ENCODE measurements at places on chromosomes 7 and 10. TPM values are rescaled to one million over a fixed set of nuclear protein-coding genes. Genes with fewer than 3 reads are reported as not detected.

The KCND2 gene
- total RNA-seq = not detected

The FAM237B gene
- not detected for total RNA-seq

The DKK1 gene
- not detected for total RNA-seq

DNA sequence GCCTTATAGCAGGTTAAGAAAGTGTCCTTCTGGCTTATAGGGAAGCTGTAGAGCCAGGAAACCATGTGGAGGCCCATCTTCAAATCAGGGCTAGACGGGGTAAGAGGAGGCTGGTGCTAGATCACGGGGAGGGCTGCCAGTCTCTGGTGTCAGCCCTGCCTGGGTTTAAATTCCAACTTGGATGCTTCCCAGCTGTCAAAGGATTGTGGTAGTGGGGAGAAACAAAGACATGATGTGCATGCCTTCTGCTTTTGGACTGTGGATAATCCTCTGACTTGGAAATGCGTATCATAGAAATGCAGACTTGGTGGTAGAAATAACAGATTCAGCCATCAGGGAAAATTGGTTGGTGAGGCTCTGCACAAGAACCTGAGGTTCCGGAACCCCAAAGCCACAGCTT, 325.6 kb downstream of the PHTF2 start:
- no peak for DNase-seq

GRCh38 chr7:131649879-131650278, 93.5 kb upstream of the PODXL start:
- no peak for DNase-seq

DNA sequence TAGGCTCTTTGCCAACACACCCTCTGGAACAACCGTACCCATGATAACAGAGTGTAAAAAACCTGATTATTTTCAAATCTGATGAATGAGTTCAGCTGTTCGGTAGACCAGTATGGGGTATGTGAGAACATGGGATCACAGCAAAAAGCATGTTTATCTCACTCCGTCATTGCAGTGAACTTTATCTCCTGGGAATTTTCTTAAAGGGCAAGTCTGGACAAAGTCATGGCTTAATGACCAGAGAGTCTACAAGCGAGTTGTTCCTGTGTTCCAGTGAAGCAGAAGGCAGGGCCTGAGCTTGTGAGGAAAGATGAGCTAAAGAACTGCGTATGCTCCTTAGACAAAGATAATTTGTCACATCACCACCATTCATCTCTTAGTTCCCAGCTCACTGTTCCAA, 219.7 kb downstream of the TRIL start:
- DNase-seq = no peak

- DNase-seq = no peak
These were observed 19.1 kb upstream of the PARP12 start for GRCh38 chr7:140081774-140082425.

DNA sequence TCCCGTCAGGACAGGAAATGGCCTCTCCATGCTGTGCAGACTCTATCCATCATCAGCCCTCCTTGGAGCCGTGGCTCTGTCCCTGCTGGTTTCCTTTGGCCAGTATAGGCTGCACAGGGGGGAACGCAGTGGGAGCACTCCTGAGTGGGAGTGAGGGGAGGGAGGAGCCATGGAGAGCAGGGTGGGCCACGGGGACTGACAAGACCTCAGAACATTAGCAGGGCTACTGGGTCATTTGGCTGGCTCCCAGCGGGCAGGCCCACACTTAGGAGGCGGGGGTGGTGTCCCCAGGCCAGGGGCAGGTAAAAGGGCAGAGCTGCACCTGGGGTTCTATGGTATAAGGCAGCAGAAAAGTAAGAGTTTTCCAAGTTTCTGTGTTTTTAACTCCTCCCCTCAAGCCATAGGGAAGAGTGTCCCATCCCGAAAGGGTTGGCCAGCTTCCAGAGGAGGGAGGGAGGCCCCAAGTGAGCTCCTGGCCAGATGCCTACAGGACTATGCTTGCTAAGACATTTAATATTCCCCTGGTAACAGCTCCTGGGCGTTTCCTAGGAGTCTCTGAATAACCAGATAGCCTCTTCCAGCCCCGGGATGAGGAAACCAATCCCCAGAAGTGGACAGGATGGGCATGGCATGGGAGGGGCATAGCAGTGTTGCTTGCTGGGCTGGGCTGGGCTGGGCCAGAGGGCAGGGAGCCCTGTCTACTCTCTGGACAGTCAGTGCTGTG, 5.5 kb upstream of the OPN4 start:
- DNase-seq = no peak

DNA sequence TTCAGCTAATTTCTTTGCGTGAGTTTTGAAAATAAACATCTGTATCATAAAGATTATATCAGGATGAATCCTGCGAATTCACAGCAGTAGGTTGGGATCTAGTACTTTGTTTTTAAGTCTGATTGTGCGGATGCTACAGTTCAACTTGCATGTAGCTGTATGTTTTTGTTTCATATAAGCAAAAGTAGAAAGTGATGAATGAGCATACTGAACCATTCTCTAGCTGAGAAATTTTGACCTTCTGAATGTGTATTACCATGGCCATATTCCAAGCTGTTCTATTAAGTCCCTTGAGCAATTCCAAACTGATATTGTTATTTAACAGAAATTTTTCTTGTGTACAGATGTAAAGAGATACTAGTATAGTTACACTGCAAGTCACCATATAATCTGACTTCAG, 358.8 kb upstream of the MEOX2 start:
- DNase-seq = no peak

GRCh38 chr7:130672146-130672545, 3.6 kb upstream of the COPG2 start:
- no peak for DNase-seq

GRCh38 chr10:68096913-68097516, 12.3 kb upstream of the MYPN start:
- DNase-seq = peak; percentile 52

DNA sequence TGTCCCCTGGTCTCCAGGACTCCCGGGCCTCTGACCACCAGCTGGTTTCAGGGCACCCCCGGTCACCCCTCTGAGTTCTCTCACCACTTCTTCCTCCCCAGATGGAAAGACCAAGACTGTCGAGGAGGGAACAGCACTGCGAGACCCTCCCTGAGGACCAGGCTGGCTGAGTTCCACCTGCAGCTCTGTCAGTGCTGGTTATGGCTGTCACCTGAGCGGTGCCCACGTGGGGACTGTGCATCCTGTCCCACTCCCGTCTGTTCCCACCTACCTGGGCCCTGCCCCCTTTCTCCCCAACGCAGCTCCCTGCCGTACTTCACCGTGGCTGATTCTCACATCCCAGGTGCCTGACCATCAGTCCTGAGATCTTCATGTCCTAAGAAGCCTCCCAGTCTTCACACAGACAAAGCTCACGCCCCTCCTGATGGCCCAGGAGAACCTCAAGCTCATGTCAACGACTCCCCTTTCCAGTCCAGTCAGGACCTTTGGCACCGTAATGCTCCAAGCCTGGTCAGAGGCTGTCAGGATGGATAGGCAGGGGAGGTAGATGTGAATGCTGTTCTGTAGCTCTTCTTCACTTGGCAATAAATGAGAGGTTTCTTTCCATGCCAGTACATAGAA, 159.7 kb downstream of the USP6NL start:
- no peak for DNase-seq

DNA sequence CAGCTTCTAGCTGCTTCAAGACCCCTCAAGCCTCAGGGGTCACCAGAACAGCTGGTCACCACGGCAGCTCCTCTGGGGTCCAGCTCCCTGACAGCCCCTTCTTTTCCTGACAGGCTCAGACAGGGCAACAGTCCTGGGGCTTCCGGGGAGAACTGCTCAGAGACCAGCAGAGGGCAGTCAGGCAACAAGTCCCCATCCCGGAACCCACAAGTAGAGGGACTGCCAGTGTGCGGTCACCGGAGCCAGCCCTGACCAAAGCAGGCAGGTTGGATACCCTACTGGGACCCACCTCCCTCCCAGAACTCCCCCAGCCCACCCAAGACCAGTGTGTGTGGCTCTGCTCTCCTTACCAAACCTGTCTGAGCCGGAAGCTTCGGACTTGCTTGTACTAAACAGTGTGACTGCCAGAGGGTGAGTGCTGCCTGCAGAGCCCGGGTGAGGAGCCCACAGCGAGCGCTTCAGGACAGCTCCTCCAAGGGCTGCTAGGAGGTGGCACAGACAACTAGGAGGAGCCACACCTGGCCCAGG, 40.3 kb downstream of the YKT6 start:
- DNase-seq = peak; percentile 90

GRCh38 chr10:93707623-93708022, 5.2 kb upstream of the FRA10AC1 start:
- no peak for DNase-seq

GRCh38 chr7:158322616-158323530, 264.8 kb downstream of the PTPRN2 start:
- DNase-seq = no peak

GRCh38 chr10:77160679-77161078, 476.9 kb downstream of the KCNMA1 start:
- no peak for DNase-seq

DNA sequence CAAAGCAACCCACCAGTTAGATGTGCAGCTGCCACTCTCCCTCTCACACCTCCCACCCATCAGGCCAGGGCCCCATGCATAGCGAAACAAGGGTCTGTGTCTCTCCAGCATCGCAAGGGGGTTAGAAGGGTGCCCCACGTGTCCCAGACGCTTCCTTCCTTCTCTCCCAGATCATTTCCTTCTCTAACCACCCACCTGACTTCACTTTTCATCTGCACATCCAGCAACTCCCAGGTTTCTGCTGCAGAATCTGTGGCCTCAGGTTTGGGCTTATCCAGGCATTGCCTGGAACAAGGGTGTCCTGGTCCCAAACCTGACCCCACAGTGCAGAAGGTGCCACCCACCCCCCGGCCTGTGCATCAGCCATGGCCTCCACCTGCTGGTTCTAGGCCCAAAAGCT, 14.4 kb downstream of the PDIA4 start:
- DNase-seq = no peak

DNA sequence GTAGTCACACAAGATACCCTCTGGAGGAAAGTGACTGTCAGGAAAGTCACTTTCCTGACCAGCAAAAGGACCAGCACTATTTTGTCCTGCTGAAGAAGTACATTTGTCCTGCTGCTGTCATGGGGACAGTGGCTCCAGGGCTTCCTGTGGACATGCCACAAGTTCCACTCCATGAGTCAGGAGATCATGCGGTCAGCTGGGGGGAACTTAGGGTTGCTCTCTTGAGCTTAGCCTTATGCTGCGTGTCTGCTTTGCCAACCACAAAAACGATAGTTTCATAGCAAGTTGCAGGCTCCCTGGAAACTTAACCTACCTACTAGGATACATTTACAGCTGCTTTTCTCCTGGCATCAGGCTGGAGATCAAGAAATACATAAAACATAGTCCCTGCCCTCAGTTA, 19.8 kb upstream of the ALOX5 start:
- no peak for DNase-seq

GRCh38 chr10:98340261-98340939, 72.4 kb upstream of the LOXL4 start:
- DNase-seq = no peak

DNA sequence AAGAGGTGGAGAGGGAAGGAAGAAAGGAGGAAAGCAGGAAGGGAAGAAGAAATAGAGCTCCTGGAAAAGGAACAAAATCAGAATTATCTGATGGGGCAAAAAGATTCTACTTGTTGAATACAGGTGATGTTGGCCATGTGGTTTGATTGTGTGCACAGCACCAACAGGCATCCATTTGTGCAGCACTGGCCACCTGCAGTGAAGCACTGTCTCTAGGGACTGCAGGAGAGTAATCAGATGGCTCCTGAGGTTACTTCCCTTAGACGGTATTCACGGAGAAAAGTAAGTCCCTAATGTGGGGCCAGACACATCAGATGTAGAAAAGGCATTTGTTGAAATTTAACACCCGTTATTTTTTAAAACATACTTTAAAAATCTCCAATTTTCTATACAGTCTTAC, 135.3 kb upstream of the VIPR2 start:
- DNase-seq = no peak

- peak; percentile 78 for DNase-seq
These were observed 17.1 kb downstream of the ARHGAP21 start for GRCh38 chr10:24706479-24707118.

DNA sequence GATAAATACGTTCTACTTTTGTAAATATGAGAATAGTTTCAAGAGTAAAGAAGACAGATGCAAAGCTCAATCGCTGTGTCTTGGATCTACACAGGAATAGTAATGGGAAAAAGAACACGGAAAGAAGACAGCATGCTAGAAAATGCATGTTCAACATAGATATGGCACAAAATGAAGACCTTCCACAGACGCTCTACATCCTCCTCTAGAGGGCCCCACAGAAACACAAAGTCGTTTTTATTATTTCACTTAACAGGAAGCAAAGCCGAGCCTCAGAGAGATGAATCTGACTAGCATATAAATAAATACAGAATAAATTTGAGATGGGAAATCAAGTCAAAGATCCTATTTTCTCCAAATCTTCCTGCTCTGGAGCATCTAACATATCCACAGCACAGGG, 292.6 kb downstream of the PARD3 start:
- DNase-seq = no peak

GRCh38 chr10:116636976-116637375, 16.2 kb downstream of the PNLIPRP2 start:
- DNase-seq = no peak

DNA sequence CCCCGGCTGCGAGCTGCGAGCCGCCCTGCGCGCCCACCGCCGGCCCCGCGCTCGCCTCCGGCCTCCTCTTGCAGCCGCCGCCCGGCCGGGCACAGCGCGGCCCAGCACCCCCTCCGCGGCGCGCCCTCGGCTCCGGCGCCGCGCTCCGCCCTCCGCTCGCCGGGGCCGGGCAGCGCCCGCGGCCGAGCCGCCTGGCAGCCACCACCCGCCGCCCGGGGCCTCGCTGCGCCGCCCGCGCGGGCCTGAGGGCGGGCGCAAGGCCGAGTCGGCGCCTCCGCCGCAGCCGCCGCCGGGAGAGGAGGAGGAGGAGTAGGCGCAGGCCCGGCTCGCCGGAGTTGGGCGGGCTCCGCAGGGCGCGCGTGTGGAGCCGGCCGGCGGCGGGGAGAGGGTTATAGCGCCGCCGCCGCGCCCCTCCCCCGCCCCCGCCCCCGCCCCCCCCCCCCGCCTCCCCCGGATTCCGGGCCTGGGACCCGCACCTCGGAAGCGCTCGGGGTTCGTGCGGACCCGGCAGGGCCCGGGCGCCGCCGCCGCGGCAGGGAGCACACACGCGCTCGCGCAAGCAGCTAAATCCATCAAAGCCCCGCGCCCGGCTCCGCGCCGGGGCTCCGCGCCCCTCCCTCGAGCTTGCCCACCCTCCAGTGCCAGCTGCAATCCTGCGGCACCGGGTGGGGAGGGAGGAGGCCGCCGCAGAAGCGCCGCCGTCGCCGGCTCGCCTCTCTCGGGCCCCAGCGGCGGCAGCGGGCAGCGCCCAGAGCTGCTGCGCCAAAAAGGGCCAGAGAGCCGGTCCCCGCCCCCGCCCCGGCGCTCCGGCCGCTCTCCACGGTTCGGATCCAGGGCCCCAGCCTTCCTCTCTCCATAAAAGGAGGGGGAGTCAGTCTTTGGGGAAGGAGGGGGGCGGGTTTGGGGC, at the start of gene PDGFA:
Gene PDGFA (minus strand): TSS at position 363 of the 907 bp plus-strand sequence. CDS start 845 bp downstream, outside the sequence.
- DNase-seq = peak; percentile 73

GRCh38 chr7:124785994-124786393, 20.4 kb upstream of the GPR37 start:
- no peak for DNase-seq

- DNase-seq = no peak
These were observed 369.6 kb downstream of the FRMD4A start for GRCh38 chr10:13961097-13961496.
